ENCODE measurements at places on chromosomes 11 and 22.

DNA sequence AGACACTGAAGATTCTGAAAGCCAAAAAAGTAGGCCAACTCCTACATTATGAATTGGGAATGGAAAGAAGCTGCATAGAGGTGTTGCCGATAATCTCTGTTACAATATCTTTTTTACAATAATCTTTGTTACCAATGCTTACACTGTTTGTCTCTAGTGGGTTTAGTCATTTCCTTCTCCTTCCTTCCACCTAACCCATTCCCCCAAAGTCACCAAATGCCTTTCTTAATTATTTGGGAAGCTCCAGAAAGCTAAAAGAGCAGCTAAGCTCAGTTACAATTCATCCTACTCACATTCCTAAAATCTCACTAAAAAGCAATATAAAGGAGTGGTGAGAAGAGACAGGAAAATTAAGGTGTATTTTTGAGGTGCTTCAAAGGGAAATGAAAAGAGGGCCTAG is 313.7 kb downstream of the SWAP70 start:
- DNase-seq = no peak

GRCh38 chr11:24153337-24153736 is 343.5 kb upstream of the LUZP2 start:
- no peak for DNase-seq

DNA sequence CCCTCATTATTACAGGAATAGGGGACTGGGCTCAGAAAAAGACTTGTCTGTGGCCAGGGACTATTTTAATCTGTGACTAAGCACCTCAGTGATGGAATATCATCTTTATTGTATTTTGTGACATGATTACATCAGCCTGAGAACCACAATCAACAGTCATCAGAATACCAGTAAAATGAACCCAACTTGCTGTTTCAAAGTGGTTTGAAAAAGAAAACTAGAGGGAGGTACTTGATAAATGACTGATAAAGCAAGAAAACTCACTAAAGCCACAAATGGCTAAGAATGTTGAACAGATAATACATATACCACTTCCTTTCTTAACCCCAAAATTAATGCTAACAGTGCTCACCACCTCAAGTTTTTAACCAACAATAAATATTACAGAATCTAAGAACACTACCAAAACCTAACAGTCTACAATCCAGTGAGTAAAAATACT is 155.7 kb downstream of the ATG16L2 start:
- no peak for DNase-seq

DNA sequence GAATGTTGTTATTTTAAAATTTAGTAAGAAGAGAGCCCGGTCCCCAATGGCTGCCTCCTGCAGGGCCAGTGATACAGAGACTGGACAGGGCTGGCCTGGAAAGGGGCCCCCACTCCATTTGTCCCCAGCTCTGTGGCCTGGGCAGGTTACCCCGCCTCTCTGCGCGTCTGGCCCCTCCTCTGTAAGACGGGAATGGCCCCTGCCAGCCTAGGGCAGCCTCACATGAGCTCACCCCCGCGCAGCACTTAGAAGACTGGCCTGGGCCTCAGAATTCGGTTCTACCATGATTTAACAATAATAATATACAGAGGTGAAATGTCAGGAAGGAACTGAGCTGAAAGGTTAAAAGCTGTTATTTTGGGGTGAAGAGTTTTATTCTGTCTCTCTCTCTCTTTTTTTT is 1.3 kb downstream of the APOBEC3G start:
- no peak for DNase-seq

DNA sequence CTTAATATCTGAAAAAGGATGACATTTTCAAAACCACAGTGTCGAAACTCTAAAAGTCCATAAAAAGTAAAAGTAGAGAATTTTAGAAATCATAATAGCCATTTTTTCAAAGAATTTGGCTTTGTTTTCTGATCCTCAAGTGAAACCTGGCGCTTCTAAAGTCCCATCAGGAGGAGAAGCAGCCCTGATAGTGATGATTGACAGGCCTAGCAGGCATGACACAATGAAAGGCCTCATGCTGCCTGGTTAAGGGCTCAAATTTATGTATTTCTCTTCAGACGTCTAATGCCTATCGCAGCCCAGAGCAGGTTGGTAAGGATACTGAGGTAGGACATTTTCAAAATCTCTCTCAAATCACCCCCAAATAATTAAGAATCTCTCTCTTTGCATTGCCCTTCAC is 3.9 kb upstream of the DEUP1 start:
- DNase-seq = no peak

- no peak for DNase-seq
Measured at GRCh38 chr11:116916886-116917285, 79.5 kb upstream of the APOA1 start.

DNA sequence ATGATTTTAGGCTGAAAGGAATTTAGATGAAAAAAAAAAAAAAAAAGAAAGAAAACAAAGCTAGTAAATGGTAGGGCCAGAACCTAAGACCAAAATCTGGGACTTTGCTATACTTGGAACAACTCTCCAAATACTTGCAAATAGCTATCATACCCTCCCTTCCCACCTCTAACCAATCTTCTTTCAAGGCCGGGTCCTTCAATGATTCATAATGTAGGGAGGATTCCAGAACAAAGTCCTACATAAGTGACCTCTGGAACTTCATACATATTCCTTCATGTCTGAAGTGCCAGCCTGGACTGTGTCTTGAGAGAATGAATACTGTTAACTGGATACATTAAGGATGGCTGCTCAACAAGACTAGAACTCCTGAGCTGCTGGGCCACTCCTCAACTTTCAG is 9.9 kb downstream of the STK33 start:
- DNase-seq = no peak

DNA sequence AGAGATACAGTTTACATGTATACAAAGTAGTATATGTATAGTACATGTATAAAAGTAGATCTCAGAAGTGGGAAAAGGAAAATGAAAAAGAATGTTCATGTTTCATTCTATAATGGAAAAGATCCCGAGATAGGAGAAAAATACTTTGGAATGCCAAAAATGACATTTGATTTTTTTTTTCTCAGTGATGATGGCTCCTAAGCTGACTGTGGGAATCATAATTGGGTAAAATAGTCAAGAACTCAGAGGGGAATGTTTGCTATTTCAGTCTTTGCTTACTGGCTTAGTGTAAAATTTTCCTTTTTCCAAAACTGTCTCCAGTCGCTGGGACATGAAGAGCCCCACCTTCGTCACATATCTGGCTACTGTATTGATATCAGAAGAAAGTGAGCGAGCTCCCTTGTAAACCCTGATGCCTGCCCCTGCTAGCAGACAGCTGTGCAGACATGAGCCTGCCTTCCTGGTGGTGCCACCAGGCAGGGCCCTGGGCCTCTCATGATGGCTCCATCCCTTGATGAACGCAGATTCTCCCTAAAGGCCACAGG is 944.6 kb downstream of the NTM start:
- no peak for DNase-seq

DNA sequence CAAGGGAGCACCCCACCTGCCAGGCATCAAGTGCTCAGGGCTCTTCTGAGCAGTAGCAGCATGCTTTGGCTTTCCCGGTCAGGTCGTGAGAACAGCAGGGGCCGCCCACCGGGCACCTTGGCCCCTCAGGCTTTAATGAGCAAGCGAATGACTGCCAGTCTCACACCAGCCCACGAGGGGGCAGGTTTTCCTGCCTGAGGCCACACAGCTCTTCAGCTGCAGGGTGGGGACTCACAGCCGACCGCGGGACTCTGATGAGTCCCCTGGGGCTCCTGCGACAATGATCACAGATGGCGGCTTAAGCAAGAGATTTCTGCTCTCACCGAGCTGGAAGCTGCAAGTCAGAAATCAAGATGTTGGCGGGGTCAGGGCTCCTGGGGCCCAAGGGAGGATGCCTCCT is 14.3 kb upstream of the FGF19 start:
- DNase-seq = no peak

GRCh38 chr11:23041001-23041503 is 180.8 kb upstream of the CCDC179 start:
- DNase-seq = no peak

DNA sequence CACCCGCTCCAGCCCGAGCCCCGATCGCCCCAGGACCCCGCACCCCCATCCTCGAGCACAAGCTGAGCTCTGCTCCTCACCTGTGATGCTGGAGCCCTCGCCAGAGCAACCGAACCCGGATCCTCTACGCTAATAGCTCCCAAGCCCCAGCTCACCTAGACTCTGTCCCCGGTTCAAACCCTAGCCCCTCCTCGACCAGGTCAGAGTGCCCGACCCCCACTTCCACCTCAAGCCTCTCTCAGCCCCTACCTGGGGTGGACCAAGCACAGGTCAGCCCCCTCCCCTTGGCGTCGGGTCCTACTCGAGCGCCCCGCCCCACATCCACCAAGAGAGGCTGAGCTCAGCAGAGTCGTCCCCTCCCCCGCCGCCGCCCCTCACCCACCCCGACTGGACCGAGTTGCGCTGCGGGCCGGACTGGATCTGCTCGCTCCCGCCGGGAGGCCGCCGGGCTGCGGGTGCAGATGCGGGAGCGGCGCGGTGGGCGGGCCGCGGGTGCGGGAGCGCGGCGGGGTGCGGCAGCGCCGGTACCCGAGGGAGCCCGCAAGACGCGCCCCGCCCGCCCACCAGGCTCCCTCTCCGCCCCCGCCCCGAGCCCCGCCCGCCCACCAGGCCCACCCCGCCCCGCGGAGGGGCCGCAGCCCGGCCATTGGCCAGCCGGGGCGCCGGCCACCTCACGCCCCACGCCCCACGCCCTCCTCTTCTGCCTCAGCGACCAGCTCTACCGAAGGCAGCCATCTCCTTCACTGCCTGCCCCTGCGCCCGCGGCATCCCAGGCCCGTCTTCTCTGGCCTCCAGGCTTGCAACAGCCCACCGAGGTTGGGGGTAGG is 577 bp upstream of the DKK3 start:
- DNase-seq = no peak

DNA sequence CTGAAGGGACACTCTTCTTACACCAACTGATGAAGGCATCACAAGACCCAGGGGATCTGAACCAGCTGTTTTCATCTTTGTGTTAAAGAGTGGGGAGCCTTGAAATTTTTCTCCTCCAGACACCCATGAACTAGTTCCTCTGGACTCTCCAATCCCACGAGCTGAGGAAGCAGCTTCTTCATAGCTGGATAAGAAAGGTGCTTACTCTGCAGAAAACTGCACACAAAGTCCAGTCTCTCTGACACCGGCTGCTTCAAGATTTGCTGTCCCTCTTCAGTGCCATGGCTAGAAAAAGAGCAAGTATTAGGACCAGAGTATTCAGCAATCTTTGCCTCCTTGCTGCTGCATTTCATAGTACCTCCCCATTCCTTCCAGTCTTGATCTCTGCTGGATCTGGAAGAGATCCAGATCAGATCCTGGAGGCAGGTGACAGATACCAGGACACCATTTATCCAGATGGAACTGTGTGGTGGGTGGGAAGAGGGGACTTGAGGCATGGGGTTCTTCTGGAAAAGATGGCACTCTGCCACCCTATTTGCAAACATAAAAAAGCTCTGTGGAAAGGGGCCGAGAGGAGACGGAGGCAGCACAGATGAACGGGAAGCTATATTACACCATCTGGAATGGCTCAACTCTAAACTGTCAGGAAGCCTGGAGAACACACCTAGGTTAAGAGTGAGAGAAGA is 25.5 kb downstream of the IL18BP start:
- DNase-seq = no peak

Measured in stimulated activated CD8-positive, alpha-beta memory T cell treated with anti-CD3 and anti-CD28 coated beads, Interleukin-7, amount 100 ng/mL, for 24 hours (primary cell).